ENCODE measurements at places on chromosomes 2 and 18. TPM values are rescaled to one million over a fixed set of nuclear protein-coding genes. Genes with fewer than 3 reads are reported as not detected.

- DNase-seq: no peak
These were observed 124.9 kb upstream of the ETAA1 start for GRCh38 chr2:67272195-67272594.

DNA sequence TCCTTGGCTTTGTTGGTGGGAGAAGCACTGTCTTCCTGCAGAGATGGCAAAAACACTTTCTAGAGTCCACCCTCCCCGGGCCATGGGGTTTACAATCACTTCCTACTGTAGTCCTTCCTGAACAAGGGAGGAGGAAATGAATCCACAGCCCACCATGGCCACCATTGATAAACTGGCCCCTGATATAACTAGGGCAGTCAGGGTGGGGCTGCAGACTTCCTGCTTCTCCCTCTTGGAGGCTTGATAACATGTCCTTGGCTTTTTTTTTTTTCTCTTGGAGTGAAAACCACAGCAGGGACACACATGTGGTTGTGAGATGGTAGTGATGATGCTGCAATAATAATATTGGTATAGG is 437.8 kb downstream of the ZNF521 start:
- no peak for DNase-seq

DNA sequence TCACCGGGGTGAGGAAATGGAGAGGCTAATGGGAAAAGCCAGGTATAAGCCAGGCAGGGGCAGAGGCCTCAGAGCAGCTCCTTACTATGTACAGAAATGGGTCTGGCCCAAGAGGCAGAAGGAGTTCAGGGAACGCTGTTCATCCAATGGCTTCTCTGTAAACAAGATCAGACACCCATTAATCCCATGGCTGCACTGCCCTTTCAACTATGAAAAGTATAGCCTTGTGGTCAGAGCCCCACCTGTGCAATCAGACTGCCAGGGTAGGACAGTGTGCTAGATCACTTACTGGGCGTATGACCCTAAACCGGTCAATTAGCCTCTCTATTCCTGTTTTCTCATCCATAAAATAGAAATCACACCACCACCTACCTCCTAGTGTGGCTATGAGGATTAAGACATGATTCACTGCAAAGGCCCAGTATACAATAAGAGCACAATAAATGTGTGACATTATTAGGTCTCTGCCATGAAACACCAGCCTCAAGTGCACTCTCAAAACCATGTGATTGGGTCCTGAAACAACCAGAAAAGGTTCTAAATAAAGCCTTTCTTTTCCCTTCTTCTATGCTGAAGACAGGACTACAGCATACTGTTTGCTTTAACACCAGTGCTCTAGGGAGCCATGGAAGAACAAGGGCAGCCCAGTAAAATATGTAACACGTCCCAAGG is 4.4 kb downstream of the ANKRD44 start:
- DNase-seq: no peak

- DNase-seq: no peak
These were observed 192.8 kb upstream of the PXDN start for GRCh38 chr2:1937066-1937465.

GRCh38 chr2:198401644-198402043 is 597.3 kb downstream of the PLCL1 start:
- no peak for DNase-seq

DNA sequence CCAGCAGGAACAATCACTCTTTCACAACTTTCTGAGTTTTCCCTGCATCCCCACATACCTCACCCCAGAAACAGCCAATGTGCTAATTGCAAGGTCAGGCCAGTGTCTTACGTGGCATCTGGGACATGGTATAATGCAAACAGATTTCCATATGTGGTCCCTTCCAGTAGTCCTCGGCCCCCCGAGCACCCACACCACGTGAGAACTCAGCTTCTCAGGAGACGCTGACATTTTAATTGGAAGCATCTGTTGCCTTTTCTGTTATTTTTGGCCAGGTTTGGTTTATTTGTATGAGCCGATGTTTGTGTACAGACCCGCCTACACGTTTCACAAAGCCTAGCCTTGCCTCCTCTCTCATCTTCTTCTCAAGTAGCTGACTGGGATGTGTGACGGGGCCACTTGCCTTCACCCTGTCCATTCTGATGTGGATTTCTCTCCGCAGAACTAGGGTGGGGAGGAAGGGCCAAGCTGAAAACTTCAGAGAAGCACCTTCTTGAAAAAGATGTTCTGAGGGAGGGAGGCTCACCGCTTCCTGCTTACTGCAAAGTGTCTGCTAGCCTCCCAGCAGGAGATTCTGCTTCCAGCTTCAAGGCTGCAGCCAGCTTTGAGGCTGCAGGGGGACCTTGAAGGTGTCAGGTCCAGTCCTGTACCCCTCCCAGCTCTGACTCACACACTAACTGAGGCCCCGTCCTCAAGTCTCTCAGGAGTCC is 109.6 kb upstream of the SLC14A2 start:
- no peak for DNase-seq

GRCh38 chr2:122530814-122531213 is 775.4 kb downstream of the TSN start:
- DNase-seq: no peak

- DNase-seq: no peak
These were observed 1130.3 kb upstream of the CDH2 start for GRCh38 chr18:29307231-29307630.

DNA sequence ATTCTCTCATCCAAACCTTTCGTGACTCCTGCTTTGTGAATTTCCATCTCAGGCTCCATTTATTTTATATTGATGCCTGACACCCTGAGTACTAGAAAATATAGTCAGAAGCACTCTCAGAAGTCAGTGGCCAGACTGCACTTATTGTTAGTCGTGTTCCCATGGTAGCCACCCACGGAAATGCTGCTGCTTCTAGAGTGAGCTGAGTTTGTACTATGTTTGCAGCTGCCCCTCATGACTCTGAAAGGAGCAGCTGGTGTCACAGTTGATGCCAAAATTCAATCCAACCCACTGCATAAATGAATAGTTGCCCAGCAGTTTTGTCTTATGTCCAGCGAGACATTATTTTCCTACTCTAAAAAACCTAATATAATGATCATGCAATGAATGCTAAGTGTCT is 265.2 kb upstream of the SPHKAP start:
- DNase-seq: no peak

The DHRS9 gene
- 6.3 TPM for total RNA-seq

The CCDC142 gene
- 9.0 TPM for total RNA-seq

The IL36RN gene
- total RNA-seq: not detected

The SPP2 gene
- not detected for total RNA-seq

The ANKRD62 gene
- total RNA-seq: not detected

The DES gene
- total RNA-seq: not detected
